Astrocyte (in vitro differentiated cells and primary cell): ENCODE measurements at places on chromosomes 7 and 10. TPM values are rescaled to one million over a fixed set of nuclear protein-coding genes. Genes with fewer than 3 reads are reported as not detected.

DNA sequence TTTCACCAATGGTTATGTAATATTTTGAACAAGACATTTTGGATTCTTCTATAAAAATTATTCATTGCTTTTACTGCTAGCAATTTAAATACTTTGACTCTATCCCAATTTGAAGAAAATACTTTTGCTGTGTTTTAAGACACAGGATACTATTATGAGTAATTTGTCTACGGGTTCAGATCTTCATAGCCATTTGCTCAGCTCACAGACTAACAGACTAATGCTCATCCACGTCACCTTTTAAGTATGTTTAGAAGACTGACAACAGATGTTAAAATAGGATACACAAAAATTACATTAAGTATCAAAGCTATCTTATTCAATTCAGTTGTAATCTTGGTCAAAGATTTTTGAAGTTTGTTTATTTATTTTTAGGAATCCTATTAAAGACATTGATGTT, 251.3 kb upstream of the CHRM2 start:
- DNase-seq = no peak

DNA sequence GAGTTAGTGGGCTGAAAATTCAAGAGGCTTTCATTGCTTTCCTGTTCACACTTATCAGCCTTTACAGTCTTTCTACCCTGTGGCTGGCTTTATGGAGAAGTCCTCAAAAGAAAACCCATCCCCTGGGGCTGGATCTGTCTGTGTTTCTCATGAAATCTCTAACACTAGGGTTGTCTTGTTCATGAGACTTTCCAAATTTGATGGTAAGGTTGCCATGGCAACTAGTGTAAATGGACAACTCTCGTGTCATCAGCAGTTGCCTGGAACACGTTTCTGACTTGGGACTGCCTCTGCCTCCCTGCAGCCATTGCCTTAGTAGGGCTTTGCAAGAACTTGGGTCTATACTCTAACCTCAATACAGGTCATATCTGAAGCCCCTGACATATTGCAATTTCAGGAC, 35.8 kb upstream of the PLPP4 start:
- DNase-seq = no peak

DNA sequence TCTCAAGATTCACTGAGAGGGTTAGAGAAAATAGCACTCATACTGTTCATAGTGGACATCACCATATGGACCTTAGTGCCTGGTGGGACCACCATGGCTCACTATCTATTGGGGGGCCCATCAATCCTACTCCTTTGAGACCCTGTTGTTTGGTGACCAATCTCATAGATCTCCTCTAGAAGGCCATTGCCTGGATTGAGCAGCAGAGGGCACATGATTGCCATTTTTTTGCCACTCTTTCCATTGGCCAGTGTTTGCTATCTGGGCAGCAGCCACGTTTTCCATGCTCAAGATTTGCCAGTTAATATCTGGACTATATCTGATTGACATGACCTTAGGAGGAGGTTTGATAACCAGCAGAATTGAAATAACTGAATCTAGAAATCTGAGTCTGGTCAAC, 244.5 kb downstream of the ITGB1 start:
- no peak for DNase-seq

KCTD7 gene
- total RNA-seq = 11.6 and 12.8 TPM in 2 replicates

VWA2 gene
- total RNA-seq = 0.25 TPM in 1 of 2 replicates, not detected in the other

TMEM72 gene
- not detected in 2 replicates for total RNA-seq

GIMAP5 gene
- 0.14 TPM in 1 of 2 replicates, not detected in the other for total RNA-seq

- no peak for DNase-seq
Measured at GRCh38 chr7:136807598-136807997, 60.9 kb upstream of the CHRM2 start.

DNA sequence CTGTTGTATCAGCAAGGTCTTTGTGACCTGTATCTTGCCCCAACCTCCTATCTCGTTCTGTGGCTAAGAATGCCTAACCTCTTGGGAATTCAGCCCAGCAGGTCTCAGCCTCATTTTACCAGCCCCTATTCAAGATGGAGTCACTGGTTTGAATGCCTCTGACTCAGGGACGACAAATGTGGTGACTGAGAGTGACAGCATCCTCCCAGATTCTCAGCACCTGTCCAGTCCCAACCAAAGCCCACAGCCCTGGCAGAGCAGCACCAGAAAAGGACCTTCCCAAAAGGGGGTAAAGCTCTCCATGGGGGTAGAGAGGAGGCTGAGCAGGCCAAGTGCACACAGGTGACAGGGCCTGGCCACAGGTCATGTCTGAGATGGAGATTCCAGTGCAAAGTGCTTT, 35.4 kb upstream of the GPAM start:
- no peak for DNase-seq

DLX6 gene
- total RNA-seq = 0.25 TPM in 1 of 2 replicates, not detected in the other

GRCh38 chr10:11150231-11150731, 132.6 kb downstream of the CELF2 start:
- no peak for DNase-seq

GJC3 gene
- not detected in 2 replicates for total RNA-seq

DNA sequence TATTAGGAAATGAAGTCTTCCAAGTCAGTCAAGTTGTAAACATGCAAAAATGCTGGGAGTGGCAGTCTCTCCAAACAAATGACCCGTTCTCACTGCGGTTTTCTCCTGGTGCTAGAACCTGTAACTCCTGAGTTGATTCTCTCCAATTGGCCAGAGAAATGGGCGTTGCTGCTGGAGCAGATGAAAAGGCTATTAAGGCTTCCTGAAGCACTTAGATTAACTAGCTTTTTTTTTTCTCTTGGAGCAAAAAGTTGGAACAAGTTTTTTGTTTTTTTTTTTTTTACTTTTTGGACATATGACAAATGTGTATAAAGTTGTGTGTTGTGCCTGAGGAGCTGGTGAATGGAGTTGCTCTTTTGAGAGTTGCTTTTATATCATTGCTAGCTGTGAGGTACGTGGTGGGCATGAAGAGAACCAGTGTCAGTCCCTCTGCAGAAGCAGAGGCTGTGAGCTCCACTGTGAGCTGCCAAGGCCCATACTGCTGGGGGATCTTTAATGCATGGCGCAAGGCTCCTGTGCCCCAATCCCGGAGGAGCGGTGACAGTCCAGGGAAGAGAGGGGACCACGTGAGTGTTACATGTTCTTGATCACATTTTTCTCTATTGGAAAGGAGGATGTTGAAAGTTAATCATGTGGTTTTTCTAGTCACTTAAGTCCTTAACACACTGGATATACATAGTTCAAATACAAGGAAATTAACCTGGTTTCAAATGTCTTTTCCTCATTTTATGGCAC, 393.6 kb upstream of the GALNT17 start:
- peak; percentile 56 for DNase-seq

DNA sequence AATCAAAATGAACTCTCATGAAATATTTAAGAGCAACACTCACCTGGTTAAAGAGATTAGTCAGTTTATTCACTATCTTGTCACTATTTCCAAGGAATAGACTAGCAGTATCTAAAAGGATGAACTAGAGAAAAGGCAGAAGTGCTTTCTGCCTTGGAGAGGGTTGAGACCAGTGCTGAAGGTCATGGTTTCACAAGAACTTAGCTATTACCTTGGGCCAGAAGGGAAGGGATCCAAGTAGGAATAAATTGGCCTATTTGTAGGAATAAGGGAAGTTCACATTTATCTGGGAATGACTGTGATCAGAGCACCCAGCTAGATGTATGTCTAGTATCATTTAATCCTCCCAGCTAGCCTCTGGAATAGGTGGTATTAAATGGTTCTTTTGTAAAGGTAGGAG, 347.2 kb downstream of the LRMDA start:
- no peak for DNase-seq

- DNase-seq = no peak
Measured at GRCh38 chr10:133040198-133040597, 47.5 kb upstream of the ADGRA1 start.

GRCh38 chr7:69878591-69878990, 280.3 kb downstream of the AUTS2 start:
- no peak for DNase-seq

OR2A1 gene
- not detected in 2 replicates for total RNA-seq

DNA sequence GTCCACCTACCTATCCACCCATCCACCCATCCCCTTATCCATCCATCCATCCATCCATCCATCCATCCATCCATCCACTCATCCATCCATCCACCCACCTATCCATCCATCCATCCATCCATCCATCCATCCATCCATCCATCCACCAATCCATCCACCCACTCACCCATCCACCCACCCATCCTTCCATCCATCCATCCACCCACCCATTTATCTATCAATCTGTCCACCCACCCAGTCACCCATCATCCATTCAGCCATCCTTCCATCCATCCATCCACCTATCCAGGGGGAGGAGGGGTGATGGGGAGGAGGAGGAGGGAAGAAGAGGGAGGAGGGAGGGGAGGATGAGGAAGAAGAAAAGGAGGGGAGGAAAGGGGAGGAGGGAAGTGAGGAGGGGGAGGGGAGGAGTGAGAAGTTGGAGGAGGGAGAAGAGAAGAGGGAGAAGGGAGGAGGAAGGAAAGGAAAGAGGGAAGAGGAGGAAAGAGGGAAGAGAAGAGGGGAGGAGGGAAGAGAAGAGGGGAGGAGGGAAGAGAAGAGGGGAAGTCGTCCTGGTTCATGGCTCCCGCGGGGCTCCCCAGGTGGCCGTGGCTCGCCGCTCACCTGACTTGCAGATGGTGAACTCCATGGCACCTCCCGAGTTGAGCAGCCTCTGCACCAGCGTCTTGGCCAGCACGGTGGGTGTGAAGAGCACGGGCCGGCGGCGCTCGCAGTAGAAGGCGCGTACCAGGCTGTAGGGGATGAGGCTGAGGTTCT, 68.8 kb upstream of the GNA12 start:
- no peak for DNase-seq

GRCh38 chr7:90645784-90646183, 49.7 kb downstream of the CDK14 start:
- DNase-seq = no peak

GRCh38 chr7:115868369-115868768, 162.2 kb downstream of the TFEC start:
- DNase-seq = no peak

GRCh38 chr10:31584876-31585275, 265.9 kb downstream of the ZEB1 start:
- peak; percentile 41 for DNase-seq

- DNase-seq = no peak
Measured at GRCh38 chr7:52925332-52925731, 110.1 kb upstream of the POM121L12 start.

GRCh38 chr10:131896403-131896802, 4.4 kb upstream of the PPP2R2D start:
- DNase-seq = no peak

GRCh38 chr10:13528875-13529713, at the start of gene BEND7:
Gene BEND7 (minus strand): TSS chr10:13529014. CDS start chr10:13528533, 481 bp downstream.
- DNase-seq = peak; percentile 6

ADAM8 gene
- 1.7 and 4.6 TPM in 2 replicates for total RNA-seq

CUBN gene
- 2.7 and 3.5 TPM in 2 replicates for total RNA-seq

GRCh38 chr10:1475098-1475591, 262.2 kb downstream of the ADARB2 start:
- no peak for DNase-seq

DNA sequence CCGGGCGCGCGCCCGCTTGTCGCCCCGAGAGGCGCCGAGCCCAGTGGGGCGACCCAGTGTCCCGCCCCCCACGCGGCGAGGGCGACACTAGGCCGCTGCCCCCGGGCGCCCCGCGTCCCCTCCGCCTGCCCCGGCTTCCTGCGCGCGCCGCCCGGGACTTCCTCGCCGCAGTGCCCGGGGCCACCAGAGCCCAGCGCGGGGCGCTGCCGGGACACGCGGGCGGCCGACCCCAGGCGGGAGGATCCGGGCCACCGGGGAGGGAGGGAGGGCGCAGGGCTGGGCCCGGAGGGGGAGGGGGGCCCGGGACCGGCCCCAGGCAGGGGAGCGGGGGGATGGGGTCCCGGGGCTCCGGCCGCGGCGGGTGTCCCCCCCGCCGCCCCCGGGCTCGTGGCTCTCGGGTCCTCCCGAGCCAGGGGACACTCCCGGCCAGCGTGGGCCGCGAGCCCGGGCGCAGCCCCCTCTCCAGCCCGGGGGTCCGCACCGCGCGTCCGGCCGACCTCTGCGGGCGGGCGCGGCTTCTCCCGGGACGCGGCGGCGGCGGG, 435 bp upstream of the PWWP2B start:
- DNase-seq = no peak

SPDYE8 gene
- not detected in 2 replicates for total RNA-seq

PON1 gene
- total RNA-seq = 0.99 and 1.00 TPM in 2 replicates

JCAD gene
- 27.3 and 29.0 TPM in 2 replicates for total RNA-seq

DNA sequence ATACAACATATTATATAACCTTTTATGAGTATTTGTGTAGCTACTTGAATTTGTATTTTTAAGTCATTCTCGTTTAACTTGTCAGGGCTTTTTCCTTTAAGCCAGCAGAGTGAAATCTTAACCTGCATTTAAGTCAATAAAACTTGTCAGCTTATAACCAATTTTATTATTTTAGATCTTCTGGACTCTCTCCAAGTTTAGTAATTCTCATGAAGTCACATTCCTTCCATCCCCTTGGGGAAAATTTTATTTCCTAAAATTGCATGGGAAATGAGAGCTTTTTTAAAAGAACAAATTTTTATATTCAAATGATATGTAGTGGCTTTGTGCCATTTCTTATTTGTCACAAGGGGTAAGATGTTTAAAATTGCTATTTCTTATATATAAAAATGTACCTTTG, 74.0 kb downstream of the SEPTIN7 start:
- no peak for DNase-seq

DNA sequence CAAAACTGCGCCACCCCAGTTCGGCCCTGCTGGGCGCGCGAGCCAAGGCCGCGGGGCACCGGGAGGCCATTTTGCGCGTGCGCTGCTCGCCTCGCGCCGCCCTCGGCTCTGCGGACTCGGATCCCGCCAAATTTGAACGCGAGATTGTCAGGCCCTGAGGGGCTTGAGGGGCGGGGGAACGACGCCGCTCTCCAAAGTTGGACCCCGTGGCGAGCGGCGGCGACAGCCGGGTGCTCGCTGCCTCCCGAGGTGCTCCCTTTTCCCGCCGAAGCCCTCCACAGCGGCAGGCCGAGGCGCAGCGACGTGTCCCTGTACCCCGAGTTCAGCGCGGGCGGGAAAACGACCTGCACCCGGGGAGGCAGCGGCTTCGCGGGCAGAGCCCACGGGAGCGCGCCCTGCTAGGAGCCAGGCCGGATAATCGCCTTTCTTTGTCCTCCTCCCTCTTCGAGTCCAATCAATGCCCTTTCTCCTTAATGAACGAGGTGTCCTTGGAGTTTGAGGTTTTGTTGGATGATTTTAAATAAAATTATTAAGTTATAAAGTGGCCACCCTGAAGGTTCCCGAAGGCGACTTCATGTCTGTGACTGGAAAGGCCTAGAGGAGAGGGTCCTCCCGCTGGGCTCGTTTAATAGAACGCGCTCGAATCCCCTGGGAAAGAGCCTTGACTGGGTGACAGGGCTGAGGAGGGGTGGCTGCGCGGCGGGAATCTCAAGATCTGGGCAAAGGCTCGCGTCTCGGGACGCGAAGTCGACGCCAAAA, 10.7 kb upstream of the SPAG6 start:
- no peak for DNase-seq

DNA sequence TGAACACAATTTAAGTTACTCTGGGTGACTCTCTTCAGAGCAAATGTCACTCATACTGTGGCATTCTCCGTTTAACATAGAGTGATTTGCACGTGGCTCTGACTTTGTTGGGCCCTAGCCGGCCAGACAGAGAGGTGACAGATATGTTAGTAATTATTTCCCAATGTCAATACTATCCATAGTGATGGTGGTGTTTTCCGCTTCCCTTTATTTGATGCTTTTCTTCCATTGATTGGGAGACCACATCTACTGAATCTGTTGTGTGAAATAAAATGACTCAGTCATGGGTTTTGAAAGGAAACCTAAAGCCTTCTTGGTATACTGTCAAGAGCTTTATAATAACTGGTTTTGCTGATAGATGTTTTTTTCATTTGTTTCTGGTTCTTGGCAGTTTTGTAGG, 7.4 kb downstream of the AVL9 start:
- DNase-seq = no peak

TMEM270 gene
- not detected in 2 replicates for total RNA-seq
